ENCODE measurements at places on chromosomes 1 and 21. TPM values are rescaled to one million over a fixed set of nuclear protein-coding genes. Genes with fewer than 3 reads are reported as not detected.

DNA sequence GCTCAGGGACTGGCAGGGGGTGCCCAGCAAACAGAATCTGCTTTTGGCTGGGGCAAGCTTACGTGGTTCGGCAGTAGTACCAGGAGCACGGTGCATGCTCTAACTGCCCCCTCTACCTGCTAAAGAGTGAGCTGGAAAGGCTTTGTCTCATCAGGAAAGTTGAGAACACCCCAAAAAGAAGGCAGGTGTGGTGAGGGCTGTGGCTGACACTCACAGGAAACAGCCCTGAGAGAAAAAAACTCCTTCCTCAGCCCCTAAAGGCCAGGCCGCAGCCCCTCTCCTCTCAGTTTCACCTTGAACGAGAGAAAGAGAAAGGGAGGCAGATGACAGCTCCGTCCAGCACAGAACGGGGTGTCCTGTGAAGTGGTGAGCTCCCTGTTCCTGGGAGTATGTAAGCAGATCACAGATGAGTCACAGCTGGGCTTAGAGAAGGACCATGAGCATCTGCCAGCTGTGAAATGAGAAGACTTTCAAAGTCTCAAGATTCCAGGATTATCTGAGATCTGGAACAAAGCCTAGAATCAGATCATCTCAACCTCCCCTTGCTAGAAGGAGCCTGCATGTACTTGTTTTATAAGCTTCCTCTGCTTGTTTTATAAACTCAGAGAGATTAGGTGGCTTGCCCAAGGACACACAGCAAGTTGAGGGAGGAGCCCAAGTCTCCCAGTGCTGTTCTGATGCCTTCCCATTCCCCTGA lies 13.4 kb downstream of the LAPTM5 start:
- DNase-seq, result no peak

- no peak for DNase-seq
Observed at GRCh38 chr1:236395947-236396664, 2.0 kb downstream of the EDARADD start.

GRCh38 chr1:220733086-220733601 lies 15.0 kb upstream of the MTARC2 start:
- peak; percentile 86 for DNase-seq

DNA sequence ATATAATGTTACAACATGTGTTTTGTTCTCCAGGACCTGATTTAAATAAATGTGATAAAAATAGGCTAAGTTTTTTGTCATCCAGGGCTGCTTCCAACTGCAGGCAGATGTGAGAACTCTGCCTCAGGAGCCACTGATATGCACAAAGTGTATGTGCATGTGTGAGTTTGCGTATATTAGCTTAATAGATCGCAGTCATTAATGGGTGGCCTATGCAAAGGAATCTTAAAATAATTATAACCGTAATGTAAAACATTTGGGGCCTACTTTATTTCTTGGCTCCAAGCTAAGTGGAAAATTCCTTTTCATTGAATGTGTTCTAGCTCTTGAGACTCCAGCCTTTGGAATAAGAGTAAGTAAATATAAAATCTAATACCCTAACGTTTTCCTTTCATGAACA lies 16.8 kb downstream of the DHX9 start:
- no peak for DNase-seq

GRCh38 chr1:71618766-71619530 lies 538.1 kb upstream of the ZRANB2 start:
- DNase-seq, result no peak

DNA sequence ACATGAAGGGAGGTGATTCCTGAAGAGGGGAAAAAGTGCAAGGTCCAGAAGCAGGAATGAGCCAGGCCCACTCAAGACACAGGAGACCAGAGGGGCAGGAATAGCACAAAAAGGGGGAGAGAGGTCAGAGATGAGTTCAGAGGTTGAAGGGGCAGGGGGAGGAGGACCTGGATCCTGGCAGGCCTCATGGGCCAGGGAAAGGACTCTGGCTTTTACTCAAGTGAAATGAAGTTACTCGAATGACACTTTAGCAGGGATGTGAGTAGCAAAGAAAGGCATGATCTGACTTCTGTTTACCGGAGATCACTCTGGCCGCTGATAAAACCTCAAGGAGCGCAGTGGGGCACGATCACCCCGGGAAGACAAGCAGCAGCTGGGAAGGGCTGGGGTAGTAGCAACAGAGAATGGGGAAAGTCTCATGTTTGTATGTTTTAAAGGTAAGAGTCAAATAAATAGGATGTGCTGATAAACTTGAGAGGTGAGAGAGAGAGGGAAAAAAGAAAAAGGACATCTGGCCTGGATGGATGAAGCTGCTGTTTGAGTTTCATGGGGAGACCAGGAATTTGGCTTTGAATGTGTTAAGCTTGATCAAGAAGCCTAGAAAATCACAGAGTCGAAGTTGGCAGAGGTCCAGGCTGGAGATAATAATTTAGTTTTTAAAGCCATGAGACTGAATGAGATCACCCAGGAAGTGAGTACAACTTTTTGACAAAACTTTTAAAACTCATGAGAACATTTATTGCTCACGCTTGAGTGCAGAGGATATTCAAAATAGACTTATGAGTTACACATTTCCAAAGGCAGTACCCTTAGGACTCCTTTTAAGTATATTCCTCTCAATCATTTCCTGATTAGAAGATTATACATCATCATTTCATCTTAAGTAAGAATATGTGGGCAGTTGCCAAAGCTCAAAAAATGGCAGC lies 156.0 kb downstream of the RERE start:
- DNase-seq, result peak; percentile 63

DNA sequence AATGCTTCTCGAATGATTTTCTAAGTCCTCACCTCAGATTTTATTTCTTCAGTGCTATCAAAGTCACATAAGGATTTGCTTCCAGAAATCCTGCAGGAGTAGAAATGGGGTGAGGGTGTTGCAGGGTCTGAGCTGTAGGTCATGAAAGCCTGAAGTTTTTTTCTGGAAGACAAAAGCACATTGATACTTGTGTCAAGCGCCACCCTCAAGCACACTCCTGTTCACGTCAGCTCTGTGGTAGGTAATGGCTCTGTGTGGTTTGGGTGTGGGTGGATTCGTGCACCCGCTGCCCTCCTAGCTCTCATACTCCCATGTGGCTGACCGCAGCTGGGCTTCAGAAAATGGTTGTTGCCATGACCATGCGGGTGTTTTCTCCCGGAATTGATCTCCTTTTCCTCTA lies 39.9 kb downstream of the AKNAD1 start:
- peak; percentile 11 for DNase-seq

Gene PGLYRP4
- 0.31 TPM for polyA plus RNA-seq

Gene CFAP141
- polyA plus RNA-seq, result not detected

Gene STX12
- 66.2 TPM for polyA plus RNA-seq

Measured in large intestine (tissue), 12 donors.